ENCODE measurements at places on chromosomes 1 and 21.

- no peak for DNase-seq
- H3K36me3 ChIP-seq: no peaks in the 10 kb centered on the region
- no peak overlapping the region for H3K4me3 ChIP-seq
- H3K4me1 ChIP-seq: no peaks in the 10 kb centered on the region
Observed at GRCh38 chr1:30635391-30635975, 87.9 kb downstream of the MATN1 start.

- H3K36me3 ChIP-seq: no peaks in the 10 kb centered on the region
- peaks cover 80% of the 10 kb centered on the region for H3K27me3 ChIP-seq
- DNase-seq: peak; percentile 45
- H3K4me3 ChIP-seq: peak within 1 kb of the TSS; percentile 41
Observed at GRCh38 chr1:92486251-92487077, at the start of gene GFI1. TSS of gene GFI1 (minus strand) at chr1:92486925. CDS start at chr1:92483487, 3,438 bp downstream.

GRCh38 chr1:26706315-26706714 is 10.5 kb downstream of the ARID1A start:
- H3K36me3 ChIP-seq: peaks cover 5% of the 10 kb centered on the region
- H3K27me3 ChIP-seq: no peaks in the 10 kb centered on the region
- H3K4me3 ChIP-seq: no peak overlapping the region
- H3K27ac ChIP-seq: no peak overlapping the region

- H3K27me3 ChIP-seq: no peaks in the 10 kb centered on the region
- no peak overlapping the region for H3K4me3 ChIP-seq
- H3K4me1 ChIP-seq: no peaks in the 10 kb centered on the region
- no peaks in the 10 kb centered on the region for H3K36me3 ChIP-seq
- no peak overlapping the region for H3K27ac ChIP-seq
Observed at GRCh38 chr1:229889031-229889517, 178.0 kb upstream of the GALNT2 start.

GRCh38 chr1:66490816-66491215 is 43.1 kb upstream of the SGIP1 start:
- no peak overlapping the region for H3K27ac ChIP-seq
- no peaks in the 10 kb centered on the region for H3K4me1 ChIP-seq
- H3K4me3 ChIP-seq: no peak overlapping the region
- no peaks in the 10 kb centered on the region for H3K27me3 ChIP-seq
- H3K36me3 ChIP-seq: no peaks in the 10 kb centered on the region
- DNase-seq: peak; percentile 20

GRCh38 chr1:168734946-168735345 is 5.9 kb upstream of the DPT start:
- no peaks in the 10 kb centered on the region for H3K36me3 ChIP-seq
- no peaks in the 10 kb centered on the region for H3K27me3 ChIP-seq
- DNase-seq: peak; percentile 39
- no peak overlapping the region for H3K27ac ChIP-seq
- H3K4me3 ChIP-seq: no peak overlapping the region

DNA sequence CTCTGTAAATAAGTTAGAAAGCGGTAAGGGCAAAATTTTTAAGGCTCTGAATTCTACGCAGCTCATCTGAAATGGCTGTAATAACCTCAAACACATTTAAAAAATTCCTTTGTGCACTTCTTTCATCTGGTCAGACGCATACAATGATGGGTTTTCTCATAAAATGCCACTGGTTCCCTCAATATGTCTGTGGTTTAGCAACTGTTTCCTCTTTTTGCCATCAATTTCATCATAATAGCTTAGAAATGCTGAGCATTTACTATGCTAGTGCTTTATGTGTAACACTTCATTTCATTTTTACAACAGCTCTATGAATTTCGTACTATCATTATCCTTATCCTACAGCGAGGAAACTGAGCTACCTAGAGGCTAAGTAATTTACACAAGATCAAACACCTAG is 35.3 kb upstream of the DMRTA2 start:
- no peak for DNase-seq
- H3K27ac ChIP-seq: no peak overlapping the region
- H3K27me3 ChIP-seq: no peaks in the 10 kb centered on the region
- no peaks in the 10 kb centered on the region for H3K36me3 ChIP-seq
- H3K4me1 ChIP-seq: no peaks in the 10 kb centered on the region
